ENCODE measurements at places on chromosomes 5 and 9.

DNA sequence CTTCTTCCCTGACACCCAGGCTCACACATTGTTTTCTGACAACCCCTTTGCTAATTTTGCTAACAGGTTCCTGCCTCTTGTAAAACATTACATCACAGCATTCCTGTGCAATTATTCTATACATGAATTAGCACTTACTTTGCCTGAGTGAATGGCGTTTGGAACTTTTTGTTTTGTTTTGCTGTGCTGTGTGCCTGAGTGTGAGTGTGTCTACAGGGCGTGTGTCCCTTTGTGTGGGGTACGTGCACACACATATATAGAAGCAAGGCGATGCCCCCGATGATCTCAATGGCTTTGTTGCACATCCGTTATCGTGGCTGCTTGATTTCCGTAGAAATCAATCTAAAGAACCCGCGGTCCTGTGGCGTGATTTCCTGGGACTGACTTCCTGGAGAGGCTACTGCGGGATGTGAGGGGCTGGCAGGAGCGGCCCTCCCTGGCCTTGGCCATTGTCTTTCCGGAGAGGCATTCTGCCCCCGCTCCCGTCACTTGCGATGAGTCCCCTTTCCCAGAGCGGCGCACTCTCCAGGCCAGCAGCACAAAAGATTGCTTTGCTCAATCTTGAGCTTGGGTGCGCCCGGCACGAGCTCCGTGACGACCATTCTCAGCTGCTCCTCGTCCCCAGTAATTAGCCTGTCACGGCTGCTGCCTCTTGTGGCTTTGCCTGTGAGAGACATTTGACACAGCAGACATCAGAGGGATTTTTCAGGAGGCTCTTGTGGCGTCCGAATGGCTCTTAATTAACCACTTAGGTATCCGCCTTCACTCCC is 398.1 kb upstream of the IRX1 start:
- no peak for DNase-seq

DNA sequence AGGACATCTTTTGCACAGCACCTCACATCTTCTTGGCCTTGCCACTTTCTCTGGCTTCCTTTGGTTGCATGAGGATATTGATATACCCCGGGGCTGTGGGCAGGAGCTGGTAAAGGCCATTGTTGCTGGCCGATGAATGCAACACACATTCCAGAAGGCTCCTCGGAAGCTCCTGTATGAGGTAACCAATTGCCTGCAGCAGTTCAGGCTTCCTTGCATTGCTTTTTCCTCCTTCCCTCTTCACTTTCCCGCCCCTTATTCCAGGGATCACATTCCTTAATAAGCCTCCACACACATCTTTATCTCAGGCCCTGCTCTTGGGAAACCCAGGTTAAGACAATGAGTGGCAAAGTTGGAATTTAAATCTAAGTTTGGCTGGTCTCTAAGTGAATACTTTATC is 505.4 kb upstream of the CLINT1 start:
- DNase-seq = no peak

GRCh38 chr9:34773306-34773910 is 63.5 kb upstream of the CCL21 start:
- DNase-seq = no peak

- no peak for DNase-seq
Observed at GRCh38 chr9:91930475-91930874, 19.6 kb downstream of the ROR2 start.

Data from EL (cell line).